ENCODE measurements at places on chromosomes 2 and 18.

DNA sequence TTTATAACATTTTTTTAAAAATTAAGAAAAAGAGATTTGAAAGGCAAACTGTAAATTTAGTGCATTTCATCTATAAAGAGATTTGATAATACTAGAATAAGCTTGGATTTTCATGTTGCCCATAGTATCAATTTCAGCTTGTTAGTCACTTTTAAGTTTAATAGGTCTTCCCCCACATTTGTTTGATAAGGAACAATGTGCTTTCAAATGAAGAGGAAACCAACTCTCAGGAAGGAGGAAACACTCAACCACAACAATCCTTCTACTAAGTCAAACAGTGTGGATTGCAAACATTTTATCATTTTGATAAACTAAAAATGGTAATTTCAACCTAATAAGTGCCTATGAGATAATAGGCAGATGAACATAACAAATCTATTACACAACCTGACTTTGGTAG lies 397.1 kb upstream of the CDH20 start:
- no peak for DNase-seq

GRCh38 chr2:178700922-178701342 lies 106.3 kb downstream of the TTN start:
- no peak for DNase-seq

DNA sequence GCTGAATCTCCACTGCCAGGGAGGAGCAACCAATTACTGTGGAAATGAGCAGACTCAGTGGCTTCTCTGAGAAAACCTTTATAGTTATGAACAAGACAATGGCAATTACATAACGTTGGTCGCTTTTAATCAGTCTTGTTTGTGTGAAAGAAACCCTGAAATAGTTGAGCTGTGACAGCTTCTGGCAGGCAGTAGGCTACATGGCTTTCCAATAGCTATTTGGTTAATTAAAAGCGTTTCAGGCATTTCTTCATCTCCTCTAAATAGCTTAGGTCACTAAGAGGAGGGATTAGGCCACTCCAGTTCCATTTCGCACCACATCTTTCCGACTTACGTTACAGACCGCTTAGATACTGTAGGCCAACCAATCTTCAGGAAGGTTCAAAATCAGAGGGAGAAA lies 794.4 kb upstream of the ID2 start:
- DNase-seq = no peak

DNA sequence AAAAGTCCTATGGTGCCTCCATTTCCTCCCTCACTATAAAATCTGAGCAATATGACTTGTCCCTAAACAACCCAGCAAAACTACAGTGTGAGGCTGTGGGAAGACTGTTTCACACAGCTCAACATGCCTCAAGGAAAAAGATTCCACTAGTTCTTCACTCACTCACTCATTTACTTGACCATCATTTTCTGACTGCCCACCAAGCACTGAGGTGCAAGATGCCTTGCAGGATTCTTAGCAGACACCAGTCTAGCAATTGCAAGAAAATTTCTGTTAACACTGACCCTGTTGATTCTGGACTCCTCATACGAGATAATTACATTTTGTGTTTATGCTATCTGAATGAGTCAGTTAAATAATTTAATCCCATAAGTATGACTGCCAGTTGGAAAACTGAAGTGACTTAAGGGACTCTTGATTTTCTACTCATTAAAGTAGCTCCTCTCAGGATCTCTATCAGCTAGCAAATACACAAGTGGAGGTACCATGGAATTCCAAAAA lies 51.9 kb upstream of the PCBP1 start:
- no peak for DNase-seq

- no peak for DNase-seq
These were observed 72.9 kb downstream of the EN1 start for GRCh38 chr2:118774458-118775133.

DNA sequence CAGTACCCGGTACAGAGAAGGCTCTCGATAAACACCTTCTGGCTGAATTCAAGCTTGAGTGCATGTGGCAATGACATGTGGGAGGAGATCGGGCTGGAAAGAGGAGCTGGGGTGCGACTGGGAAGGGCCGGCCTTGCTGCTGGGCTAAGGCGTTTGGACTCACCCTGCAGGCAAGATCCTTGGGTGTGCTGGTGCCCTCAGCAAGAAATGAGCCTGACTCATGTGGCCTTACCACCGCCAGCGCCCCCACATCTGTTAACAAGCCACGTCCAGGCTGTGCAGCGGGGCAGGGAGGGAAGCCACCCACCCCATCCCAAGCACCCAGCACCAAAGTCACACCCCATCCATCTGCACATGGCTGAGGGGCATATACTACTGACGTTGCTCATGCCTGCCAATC lies 1.3 kb downstream of the HS1BP3 start:
- no peak for DNase-seq

- DNase-seq = peak; percentile 24
These were observed 113.3 kb downstream of the KIAA1328 start for GRCh38 chr18:36942264-36942663.

- no peak for DNase-seq
These were observed 19.1 kb downstream of the TRAK2 start for GRCh38 chr2:201432038-201432620.

- no peak for DNase-seq
These were observed 465.6 kb downstream of the MTX2 start for GRCh38 chr2:176734868-176735267.

DNA sequence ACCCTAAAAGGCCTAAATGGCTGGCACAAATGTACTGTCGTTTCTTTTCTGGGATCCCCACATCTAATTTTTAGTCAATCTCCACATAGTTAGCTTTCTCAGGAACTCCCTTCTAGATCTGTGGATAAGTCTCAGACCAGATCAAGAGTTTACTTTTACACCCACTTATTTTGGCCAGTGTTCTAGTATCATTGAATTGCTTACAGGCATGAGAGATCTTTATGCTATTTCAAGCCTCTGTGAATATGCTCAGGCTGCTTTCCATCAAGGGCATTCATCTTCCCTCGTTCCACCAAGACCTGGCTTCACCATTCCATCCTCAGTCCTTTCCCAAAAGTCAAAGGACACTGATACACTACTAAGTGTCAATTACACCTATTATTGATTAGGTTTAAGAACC lies 27.8 kb upstream of the SCN1A start:
- DNase-seq = no peak

GRCh38 chr18:62374410-62374965 lies 49.4 kb downstream of the TNFRSF11A start:
- DNase-seq = no peak

- no peak for DNase-seq
These were observed 133.4 kb downstream of the NDUFA10 start for GRCh38 chr2:239891698-239892097.

GRCh38 chr2:70724366-70724765 lies 43.6 kb downstream of the ADD2 start:
- DNase-seq = no peak

DNA sequence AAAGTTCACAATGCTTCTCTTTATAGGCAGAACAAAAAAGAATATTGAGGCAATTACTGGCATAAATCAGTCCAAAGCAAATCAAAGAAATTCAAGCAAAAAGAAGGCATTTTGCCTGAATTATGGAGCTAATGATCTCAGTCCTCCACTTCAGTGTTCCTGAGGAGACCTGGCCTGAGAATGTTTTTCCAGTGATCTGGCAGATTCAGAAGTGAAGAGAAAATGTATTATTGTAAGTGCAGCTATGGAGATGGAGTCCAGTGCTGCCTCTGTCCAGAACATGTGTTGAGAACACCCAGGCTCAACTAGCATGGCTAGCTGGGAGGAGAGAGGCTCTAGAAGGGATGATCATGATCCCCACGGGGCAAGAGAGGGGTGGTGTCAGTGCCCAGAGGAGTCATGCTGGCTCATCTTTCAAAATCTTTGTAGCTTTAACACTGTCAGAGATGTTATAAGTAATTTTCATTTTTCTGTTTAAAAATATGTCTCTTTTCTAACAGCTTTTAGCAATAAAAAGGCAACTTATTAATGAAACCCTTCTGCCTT lies 367.0 kb upstream of the RAB12 start:
- no peak for DNase-seq

- DNase-seq = no peak
These were observed 25.2 kb downstream of the CCDC74A start for GRCh38 chr2:131552871-131553270.

DNA sequence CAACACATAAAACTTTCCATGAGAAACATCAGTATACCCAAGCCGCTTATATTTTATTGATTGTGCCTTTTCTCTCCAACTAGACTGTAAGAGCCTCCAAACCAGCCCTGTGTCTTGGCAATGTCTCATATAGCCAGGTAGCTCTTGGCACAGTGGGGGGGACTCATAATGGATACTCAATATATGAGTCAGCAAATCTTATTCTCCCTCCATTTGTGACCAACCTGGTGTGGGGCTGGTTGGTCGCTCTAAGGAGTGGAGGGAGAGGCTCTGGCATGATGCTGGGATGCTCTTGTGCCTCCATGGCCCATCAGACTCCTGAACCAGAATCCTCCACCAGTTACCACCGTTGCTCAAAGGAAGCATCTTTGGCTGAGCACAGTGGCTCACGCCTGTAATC lies 32.0 kb downstream of the EFR3B start:
- no peak for DNase-seq

GRCh38 chr2:94769733-94770132 lies 101.5 kb upstream of the TEKT4 start:
- no peak for DNase-seq

DNA sequence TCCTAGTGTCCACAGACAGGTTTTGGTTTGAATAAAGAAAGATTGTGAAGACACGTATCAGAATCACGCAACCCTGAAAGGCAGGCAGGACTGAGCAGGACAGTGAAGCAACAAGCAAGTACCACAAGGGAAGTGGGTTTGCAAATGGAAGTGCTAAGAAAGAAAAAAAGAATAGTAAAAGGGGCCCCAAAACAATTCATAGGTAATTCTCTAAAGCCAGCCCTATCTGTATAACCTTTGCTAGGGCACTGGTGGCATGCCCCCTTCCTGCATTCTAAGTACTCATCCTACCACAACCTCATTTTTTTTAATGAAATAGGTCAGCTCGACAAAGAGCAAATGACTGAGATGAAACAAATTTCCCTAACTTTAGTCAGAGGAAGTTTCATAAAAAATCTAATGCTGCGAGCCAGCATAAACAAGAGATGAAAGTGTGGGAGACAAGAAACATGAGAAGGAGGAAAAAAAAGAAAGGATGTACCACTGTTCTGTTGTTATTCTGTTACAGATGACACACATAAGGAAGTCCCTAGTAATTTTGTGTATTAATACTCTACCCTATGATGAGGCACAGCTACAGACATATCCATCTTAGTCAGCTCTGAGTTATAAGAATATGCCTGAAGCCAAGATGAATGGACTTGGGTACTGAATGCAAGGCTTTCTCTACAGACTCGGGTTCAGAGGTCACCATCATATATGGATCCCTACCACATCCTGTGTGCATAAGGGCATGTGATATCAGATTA lies 32.2 kb downstream of the IKZF2 start:
- peak; percentile 43 for DNase-seq

- DNase-seq = peak; percentile 82
These were observed at the start of gene MRPL19 for GRCh38 chr2:75646583-75647425. MRPL19 (plus strand) TSS chr2:75646783; CDS start chr2:75646808, 25 bp downstream.

GRCh38 chr2:20592106-20593071 lies 58.5 kb downstream of the HS1BP3 start:
- no peak for DNase-seq

DNA sequence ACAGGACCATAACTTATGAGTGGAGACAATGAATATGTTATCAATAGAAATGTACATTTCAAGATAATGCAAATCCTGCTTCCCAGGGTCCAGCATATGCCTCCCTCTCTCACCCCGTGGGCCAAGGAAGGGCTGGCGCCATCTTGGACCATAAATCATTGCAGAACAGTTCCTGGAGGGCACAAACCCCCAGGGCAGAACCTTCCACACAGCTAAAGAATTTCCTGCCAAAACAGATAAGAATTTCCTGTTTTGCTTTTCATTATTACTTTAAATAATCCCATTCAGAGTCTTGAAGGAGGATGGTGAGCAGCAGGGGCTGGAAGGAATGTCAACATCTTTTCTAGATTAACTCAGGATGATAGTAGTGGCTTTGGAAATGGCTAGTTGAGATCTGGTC lies 53.7 kb downstream of the EHD3 start:
- DNase-seq = no peak

Data from fibroblast of the conjunctiva (primary cell).